ENCODE measurements at places on chromosomes 13 and 19.
A peak's percentile ranks its signal among the peaks of the same experiment; 100 is the strongest.

DNA sequence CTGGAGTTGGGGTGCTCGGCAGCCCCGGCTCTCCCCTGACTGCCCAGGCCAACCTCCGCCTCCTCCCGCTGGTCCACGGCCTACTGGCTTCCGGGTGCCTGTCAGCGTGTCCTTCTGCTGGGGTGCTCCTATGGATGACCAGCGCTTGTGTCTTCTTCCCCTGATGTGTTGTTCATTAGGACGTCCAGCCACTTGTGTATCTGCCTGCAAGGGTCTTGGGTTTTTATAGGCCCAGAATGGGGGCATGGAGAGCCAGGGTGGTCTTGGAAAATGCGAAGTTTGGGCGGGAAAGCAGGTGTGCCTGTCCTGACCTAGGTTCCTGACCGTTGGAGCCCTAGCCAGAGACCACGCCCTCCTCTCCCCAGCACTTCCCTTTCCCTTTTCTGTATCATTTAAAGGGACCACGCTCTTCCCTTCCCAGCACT is 139.8 kb downstream of the SLITRK5 start:
- DNase-seq = no peak

DNA sequence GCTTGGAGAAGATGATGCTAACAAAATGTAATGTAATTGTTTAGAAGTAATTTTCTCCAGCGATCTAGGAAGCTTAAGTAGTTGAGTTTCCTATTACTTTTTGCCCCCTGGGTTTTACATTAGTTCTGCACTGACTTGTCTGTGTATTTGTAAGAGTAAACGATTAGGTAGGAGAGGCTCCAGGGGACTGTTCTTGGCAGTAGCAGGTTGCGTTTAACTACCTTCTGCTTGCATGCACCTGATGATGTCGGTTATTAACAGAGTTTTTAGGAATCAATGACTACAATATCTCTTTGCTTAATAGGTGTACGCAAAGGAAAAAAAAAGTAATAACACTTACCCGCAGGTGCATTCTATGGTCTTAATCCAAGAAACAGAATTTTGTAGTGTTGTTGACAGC is 18.3 kb upstream of the UGGT2 start:
- DNase-seq = no peak

- DNase-seq = peak; percentile 18
Observed at GRCh38 chr19:15448778-15449619, 757 bp downstream of the WIZ start.

- DNase-seq = peak; percentile 87
Observed at GRCh38 chr19:342801-343421, 1.7 kb downstream of the MIER2 start.

GRCh38 chr19:13033244-13033643 is 38.0 kb downstream of the NFIX start:
- DNase-seq = peak; percentile 68

DNA sequence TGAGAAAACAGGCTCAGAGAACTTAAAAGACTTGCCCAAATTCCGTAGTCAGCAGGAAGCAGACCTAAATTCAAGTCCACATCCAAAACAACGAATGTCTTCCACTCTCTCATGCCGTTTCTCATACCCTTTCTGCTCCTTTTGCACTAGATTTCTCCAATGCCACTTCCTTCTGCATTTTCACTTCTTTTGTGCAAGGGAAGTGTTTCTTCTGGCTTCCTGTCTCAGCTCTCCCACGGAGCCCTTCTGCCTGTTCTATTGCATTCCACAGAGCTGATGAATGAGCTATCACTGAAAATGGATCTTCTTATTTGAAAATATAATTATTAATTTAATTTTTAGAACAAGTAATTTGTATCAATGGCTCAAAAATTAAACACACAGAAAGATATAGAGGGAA is 56.1 kb upstream of the STK24 start:
- peak; percentile 34 for DNase-seq

- DNase-seq = no peak
Observed at GRCh38 chr13:44425815-44426078, 52.1 kb downstream of the SERP2 start.

DNA sequence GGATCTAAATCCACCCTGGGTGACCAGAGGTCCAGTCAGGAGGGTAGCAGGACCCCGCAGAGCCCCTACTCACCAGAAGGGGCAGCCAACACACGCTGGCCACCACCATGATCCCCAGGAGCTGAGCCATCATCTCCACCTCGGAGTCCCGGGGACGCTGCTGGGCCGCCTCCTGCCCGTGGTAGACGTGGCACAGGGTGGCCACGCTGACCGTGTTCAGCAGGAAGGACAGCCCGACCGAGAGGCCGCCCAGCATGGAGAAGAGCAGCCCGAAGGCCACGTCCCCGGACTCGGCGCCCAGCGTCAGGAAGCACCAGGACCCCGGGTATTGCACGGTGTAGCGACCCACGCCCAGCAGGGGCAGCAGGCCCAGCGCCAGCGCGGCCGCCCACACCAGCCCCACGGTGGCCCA is 6.9 kb downstream of the TBXA2R start:
- DNase-seq = no peak

DNA sequence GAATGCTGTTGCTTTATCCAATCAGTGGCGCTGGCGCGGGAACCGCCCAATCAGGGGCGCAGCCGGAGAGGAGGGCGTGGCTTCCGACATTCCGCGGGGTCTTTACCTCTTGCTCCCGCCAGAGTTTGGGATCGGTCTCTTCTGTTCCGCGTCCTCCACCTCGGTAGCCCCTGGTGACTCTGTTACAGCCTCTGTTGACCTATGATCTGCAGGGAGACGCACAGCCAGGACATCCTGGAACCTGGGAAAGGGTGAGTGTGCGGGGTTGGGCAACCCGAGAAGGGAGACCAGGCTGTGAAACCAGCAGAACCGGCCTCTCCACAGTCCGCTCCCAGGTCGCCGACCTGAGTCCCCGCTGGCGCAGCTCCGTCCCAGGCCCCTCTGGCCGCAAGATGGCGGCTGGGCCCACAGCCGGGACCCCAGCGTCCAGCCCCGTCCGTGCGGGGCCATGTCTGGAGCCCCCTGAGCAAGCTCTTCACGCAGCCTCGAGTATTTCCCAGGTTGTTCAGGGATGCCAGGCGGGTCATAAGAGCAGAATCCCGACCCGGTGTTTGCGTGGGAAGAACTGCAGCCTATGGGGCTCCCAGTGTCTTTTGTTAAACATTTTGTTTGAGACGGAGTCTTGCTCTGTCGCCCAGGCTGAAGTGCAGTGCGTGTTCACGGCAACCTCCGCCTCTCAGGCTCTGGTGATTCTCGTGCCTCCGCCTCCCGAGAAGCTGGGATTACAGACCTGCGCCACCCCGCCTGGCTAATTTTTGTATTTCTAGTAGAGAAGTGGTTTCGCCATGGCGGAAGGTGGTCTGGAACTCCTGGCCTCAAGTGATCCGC is 4.4 kb upstream of the ZNF681 start:
- peak; percentile 80 for DNase-seq

- no peak for DNase-seq
Observed at GRCh38 chr19:7304200-7304599, 10.0 kb upstream of the INSR start.

DNA sequence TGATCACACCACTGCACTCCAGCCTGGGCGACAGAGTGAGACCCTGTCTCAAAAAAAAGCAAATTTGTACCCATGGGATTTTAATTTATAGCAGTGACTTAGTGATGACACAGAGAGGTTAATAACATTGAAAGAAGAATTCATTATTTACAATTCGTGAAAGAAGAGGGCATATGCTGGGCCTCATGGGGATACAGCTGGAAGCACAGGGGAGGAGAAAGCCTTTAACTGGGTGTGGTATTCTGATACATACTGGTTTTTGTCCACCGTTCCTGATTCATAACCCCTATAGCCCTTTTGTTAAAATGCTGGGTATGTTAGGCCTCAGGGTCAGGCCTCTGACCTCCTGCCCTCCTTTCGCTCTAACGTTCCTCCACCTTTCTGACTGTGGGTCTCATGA is 10.9 kb downstream of the ZNF264 start:
- no peak for DNase-seq

DNA sequence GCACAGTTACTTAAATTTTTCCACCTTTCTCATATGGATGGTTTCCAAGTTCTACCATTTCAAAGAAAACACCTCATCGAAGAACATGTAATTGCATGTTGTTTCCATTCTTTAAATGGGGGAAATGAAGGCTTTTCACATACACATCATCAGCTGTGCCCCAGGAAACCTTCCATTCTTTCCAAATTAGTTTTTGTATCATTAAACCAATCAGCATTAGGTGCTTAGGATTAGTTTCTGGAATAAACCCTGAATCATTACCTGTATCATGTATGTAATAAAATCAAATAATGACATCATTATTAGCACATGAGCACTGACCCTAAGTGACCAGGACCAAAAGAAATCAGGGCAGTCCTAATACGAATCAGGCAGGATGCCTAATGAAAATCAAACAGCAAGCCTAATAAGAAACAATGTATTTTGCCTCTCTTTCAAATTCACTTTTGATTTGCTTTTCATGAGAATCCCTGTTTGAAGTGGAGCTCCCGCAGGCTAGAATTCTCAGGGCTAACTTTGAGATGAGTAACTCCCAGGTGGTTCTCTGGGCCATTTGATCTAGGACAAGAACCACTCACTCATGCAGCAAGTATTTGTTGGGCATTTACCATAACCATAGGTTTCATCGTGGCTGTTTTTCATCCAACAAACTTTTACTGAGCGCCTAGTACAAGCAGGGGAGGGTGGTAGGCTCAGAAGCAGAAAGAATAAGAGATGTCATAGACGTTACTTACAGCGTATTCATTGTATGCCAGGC is 89.2 kb downstream of the MZT1 start:
- no peak for DNase-seq

All from hematopoietic multipotent progenitor cell treated with erythropoietin and hydrocortisone succinate and interleukin-3 and kit ligand, for 4 days (in vitro differentiated cells).